ENCODE measurements at places on chromosomes 1 and 21. TPM values are rescaled to one million over a fixed set of nuclear protein-coding genes. Genes with fewer than 3 reads are reported as not detected.

Gene TRIM67
- total RNA-seq, result 0.28 TPM

Gene H3-3A
- 448 TPM for total RNA-seq

Gene OR2T27
- not detected for total RNA-seq

Gene ADAMTS5
- total RNA-seq, result 16.6 TPM

Gene PADI1
- not detected for total RNA-seq

Gene RGS13
- 0.36 TPM for total RNA-seq

Gene CRYAA
- not detected for total RNA-seq

Gene KCND3
- total RNA-seq, result 16.2 TPM

Gene PPM1J
- total RNA-seq, result 1.4 TPM

Gene KCNT2
- 2.8 TPM for total RNA-seq

Gene G0S2
- 19.3 TPM for total RNA-seq
